ENCODE measurements at places on chromosomes 13 and 19. TPM values are rescaled to one million over a fixed set of nuclear protein-coding genes. Genes with fewer than 3 reads are reported as not detected.

The LRRC63 gene
- not detected for total RNA-seq

The UQCR11 gene
- total RNA-seq = 35.3 TPM

GRCh38 chr13:96029002-96029401, 24.2 kb downstream of the UGGT2 start:
- DNase-seq = no peak
- H3K4me1 ChIP-seq = no peaks in the 10 kb centered on the region
- no peak overlapping the region for H3K27ac ChIP-seq
- no peaks in the 10 kb centered on the region for H3K27me3 ChIP-seq
- no peak overlapping the region for H3K4me3 ChIP-seq
- no peaks in the 10 kb centered on the region for H3K36me3 ChIP-seq

DNA sequence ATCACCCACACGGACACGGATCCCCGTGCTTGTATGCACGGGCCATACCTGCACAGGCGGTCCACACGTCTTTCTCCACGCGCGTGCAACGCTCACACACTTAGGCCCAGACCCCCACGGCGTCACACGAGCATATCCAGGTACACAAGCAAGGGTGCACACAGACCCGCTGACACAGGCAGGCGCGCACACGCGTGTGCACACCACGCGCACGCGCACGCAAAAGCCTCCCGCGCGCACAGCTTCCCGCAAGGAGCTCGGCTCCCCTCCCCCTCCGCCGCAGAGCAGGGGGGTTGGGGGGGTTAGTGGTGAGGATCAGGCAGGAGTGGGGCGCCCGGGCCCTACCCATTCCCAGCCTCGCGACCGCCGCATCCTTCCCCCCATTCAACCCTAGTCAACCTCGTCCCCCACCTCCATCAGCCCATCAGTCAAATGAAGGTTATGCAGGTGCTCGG, 407 bp downstream of the RAB3A start:
- no peaks in the 10 kb centered on the region for H3K27me3 ChIP-seq
- DNase-seq = no peak
- H3K36me3 ChIP-seq = peaks cover 11% of the 10 kb centered on the region
- H3K27ac ChIP-seq = no peak overlapping the region
- H3K4me3 ChIP-seq = peak overlapping the region; percentile 90
- H3K4me1 ChIP-seq = peaks cover 11% of the 10 kb centered on the region

The CGB5 gene
- not detected for total RNA-seq

- peaks cover 10% of the 10 kb centered on the region for H3K4me1 ChIP-seq
- DNase-seq = peak; percentile 73
Observed at GRCh38 chr19:927351-927779, 1.5 kb downstream of the ARID3A start.

GRCh38 chr19:13037161-13037560, 41.9 kb downstream of the NFIX start:
- peaks cover 8% of the 10 kb centered on the region for H3K4me1 ChIP-seq
- no peak for DNase-seq
- H3K4me3 ChIP-seq = no peak overlapping the region
- H3K27me3 ChIP-seq = peaks cover 43% of the 10 kb centered on the region

DNA sequence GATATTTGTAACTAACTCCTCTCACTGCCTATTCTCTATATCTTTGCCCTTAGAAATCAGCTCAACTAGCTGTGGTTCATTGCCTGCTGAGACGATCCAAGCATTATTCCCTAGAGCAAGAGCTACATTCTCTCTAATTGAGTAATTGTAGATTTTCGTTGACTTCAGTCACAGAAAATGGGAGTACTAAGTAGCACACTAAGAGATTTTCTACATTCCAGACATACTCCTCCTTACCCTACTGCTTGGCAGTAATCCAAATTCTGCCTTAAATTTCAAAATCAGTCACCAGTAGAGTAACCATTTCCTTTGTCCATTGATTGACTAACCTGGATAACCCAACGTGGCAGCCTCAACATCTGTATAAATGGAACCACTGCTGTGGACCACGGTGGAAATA, 1786.8 kb downstream of the SLITRK5 start:
- H3K4me1 ChIP-seq = no peaks in the 10 kb centered on the region
- no peaks in the 10 kb centered on the region for H3K36me3 ChIP-seq
- no peak overlapping the region for H3K4me3 ChIP-seq
- H3K27ac ChIP-seq = no peak overlapping the region

The CA11 gene
- 8.8 TPM for total RNA-seq

The ATP4A gene
- total RNA-seq = 0.63 TPM

DNA sequence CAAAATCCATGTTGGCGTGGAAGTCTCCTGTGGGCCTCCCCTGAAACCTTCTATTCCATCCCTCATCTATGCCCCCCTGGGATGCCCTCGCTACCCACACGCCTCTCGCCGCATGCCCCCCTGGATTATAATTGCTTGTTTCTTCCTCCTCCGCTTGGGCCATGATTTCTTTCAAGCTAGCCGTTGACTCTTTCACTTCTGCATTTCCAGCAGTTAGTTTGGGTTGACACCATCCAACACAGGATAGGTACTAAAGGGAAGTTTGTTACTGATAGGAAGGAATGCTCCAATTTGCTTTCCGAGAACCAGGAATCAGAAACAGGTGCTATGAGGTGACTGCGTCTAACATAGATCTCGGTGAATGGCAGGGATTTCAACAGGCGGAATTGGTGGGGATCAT, 7.7 kb upstream of the SLC25A15 start:
- H3K4me3 ChIP-seq = no peak overlapping the region
- H3K27ac ChIP-seq = no peak overlapping the region
- H3K27me3 ChIP-seq = no peaks in the 10 kb centered on the region

Measured in GM23338 (cell line).